Hematopoietic multipotent progenitor cell treated with erythropoietin and hydrocortisone succinate and interleukin-3 and kit ligand, for 8 days (in vitro differentiated cells): ENCODE measurements at places on chromosomes 2 and 18.

DNA sequence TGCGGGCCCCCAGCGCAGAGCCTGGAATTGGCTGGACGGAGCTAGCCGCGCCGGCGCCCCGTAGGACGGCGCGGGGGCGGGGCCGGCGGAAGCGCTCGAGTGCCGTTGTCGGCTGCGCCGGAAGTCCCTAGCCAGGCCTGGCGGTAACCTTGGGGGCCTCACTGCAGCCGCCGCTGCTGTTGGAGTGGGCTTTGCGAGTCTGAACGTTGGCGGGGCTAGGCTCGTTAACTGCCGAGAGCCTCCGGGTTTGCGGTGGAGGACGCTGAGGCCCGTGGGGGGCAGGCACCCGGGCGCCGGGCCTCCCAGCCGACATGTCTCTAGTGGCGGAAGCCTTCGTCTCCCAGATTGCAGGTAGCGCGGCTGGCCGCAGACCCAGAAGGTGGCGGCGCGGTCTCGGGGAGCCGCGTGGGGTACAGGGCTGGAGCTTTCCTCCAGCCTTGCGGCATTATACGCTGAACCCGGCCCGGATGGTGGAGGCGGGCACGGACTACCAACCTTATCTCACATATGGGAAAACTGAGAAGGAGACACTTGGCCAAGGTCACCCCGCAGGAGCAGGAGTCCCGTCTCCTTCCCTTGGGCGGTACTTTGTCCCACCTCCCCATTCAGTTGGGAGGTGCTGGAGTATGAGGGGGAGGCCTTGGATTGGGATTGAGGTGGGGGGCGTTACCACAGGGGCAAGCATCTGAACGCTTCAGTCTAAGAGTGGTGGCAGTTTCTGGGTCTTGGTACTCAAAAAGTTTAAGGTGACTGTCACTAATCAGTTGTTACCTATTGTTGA, at the start of gene MTX2:
MTX2 (plus strand) TSS at position 124 of the 781 bp plus-strand sequence; CDS start at position 312, 188 bp downstream.
- peak; percentile 80 for DNase-seq

DNA sequence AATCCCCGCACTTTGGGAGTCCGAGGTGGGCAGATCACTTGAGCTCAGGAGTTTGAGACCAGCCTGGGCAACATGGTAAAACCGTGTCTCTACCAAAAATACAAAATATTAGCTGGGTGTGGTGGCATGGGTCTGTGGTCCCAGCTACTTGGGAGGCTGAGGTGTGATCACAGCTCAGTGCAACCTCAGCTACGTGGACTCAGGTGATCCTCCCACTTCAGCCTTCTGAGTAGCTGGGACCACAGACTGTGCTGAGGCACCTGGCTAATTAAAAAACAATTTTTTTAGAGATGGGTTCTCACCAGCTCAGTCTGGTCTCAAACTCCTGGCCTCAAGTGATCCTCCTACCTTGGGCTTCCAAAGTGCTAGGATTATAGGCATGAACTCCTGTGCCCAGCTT, 23.4 kb downstream of the ANKRD12 start:
- DNase-seq: no peak

- no peak for DNase-seq
Measured at GRCh38 chr2:172551271-172551670, 4.6 kb upstream of the PDK1 start.

GRCh38 chr2:219798430-219798829, 171.0 kb downstream of the SLC4A3 start:
- DNase-seq: no peak

GRCh38 chr2:177164131-177164530, 48.5 kb upstream of the HNRNPA3 start:
- DNase-seq: no peak

- DNase-seq: no peak
Measured at GRCh38 chr2:29139152-29139551, 23.9 kb downstream of the CLIP4 start.

GRCh38 chr2:9819551-9819950, 23.7 kb upstream of the TAF1B start:
- no peak for DNase-seq

DNA sequence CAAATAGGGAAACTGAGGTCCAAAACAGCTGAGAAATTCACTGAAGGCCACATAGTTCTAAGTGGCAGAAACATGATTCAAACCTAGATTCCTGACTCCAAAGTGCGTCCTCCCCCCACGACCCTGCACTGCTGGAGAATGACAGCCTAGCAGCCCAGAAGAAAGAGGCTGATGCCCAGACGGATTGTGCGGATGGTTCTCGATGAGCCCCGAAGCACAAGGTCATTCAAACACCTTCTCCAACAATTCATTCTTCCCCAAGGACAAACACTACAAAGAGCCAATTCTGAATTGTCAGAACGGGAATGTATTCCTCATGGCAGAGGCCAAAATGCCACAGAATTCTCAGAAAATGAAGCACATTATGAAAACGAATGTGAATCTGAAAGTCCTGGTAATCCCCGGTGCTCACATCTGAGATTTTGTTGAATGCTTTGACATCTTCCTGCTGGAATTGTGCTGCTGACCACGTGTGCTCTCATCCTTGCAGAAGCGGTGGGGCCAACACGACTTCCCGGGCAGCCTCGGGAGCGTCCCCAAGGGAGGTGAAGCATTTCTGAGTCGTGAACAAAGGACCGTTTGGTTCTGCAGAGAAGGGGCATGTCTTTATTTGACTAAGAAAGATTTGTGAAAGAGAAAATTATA, 337.0 kb downstream of the EIPR1 start:
- no peak for DNase-seq

DNA sequence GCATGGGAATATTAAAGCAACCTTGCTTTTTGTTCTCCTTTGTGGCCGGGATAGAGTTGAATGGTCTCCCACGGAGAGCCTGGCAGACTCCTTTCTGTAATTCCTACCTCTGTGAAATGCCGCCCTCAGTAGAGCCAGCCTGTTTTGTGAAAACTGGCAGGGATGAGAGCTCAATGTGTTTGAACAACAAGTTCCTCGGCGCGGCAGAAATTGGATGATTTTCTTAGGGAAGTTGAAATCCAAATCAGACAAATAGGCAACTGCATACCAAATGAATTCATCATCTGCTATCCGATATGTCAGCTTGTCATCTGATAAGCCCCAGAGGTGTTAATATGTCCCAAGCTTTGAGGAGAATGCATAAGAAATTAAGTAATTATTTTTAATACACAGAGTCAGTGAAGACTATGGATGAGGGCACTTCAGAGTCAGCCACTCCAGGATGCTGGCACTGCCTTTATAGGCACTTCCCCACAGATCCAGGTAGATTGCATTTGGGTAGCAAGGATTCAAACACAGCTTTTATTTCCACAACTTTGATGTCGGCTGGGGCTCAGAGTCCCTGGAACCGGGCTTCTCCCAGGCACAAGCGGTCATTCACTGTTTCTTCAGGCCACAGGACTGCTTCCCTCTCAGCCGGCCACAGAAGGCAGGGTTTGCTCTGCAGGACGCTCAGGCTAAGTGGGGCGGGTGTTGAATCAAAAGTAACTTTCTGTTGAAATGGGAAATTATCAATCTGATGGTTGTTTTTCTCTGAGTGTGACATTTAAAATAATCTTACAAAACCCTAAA, 82.8 kb upstream of the REV1 start:
- DNase-seq: no peak

DNA sequence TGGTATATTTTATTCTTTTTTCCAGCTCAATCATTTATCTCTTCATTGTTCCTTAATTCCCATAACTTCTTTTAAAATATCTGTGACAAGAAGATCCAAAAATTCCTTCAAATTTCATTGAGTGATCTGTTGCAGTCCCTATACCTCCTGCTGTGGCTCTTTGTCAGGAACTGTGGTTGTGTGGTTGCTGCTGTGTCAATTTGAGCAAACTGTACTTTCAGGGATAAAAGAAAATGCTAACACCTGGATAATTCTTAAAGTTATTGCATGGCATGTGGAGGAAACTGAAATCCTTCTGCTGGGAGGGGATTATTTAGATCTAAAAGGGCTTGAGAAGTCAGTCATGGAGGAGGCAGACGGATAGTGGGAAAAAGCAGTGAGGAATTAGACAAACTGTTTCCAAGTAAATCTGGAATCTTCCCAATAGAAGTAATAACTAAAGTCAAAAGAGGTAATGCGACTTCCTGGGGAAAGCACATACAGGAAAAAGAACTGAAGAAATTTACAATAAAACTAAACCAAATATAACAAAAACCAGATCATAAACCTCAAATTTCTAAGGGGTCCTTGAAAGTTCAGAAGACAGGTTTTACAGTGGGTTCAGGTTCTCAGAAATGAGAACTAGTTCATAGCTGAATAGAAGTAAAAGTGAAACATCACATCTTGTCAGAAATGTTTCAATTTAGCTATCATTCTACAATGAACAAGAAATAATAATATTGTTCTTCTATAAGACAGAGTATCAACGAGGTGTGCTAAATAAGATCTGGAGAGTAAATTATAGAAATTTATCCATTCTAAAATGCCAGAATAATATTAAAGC, 33.5 kb upstream of the CD226 start:
- no peak for DNase-seq

DNA sequence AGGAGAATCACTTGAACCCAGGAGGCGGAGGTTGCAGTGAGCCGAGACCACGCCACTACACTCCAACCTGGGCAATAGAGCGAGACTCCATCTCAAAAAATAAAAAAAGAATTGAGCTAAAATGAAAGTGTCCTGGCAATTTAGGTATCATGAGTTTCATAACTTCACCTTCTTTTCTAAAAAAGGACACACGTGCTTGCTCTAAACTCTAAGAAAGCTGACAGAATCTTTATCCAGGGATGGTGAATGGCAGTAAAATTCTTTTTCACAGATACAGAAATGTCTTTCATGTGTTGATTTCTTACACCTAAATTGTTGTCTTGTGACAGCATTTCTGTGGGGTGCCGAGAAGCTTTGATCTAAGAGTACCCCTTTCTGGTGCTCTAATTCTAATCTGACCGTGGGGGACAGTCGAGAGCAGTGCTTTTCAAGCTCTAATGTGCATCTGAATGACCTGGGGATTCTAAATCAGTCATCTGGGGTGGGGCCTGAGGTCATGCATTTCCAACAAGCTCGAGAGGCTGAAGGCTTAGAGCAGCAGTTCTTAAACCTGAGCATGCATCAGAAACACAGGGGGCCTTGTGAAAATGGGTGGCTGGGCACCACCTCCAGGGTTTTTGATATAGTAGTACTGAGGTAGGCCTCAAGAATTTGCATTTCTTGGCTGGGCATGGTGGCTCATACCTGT, 42.1 kb upstream of the REL start:
- no peak for DNase-seq

DNA sequence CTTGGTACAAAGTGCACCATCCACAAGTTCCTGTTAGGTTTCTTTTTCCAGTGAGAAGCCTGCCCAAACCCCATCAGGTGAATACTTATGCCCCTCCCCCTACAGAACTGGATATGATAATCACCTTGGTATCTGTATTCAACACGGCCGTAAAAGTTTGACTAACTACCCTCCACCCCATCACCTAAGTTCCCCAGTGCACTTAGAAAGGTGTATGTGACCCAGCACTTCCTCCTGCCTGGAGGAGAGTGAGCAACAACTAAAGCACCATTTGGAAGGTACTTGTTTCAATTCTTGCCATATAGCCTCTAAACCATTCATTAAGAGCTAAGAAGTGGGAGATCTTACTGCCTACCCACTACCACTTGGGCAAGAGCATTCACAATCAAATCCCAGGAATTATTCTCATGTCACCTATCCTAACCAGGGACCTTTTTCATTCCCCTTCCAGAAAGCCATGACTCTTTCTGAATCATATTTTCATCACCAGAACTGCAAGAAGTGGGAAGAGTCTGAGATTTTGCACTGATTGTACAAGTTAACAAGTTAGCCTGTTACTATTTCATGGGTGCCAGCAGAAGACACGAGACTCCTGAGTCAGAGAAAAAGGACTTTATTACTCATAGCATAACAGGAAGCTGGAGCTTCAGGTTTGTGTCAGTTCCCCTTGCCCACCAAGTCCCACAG, 53.5 kb upstream of the NDUFV2 start:
- DNase-seq: no peak

DNA sequence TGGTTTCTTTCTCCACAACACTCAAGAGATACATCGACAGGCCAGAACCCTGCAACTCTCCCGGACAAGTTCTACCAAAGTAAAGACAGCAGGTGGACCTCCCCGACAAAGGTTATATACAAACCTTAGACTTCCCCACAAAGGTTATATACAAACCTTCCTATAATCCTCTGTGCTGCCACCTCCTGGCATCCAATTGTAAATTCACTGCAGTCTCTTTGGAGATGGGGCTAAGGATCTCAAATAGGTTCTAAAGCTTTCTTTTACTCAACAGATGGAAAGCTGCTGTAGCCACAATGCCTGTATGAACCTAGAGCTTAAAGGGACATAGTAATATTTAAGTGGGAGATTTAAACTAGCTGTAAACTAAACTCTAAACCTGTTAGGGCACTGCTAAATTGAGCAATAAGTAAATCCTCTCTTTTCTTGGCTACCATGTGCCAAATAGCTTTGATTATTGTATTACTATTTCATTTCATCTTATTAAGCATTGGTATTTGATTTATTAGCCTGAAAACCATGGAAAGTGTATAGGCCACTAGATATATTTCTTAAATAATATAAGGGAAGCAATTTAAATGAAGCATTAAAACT, 9.8 kb upstream of the MREG start:
- DNase-seq: peak; percentile 76

DNA sequence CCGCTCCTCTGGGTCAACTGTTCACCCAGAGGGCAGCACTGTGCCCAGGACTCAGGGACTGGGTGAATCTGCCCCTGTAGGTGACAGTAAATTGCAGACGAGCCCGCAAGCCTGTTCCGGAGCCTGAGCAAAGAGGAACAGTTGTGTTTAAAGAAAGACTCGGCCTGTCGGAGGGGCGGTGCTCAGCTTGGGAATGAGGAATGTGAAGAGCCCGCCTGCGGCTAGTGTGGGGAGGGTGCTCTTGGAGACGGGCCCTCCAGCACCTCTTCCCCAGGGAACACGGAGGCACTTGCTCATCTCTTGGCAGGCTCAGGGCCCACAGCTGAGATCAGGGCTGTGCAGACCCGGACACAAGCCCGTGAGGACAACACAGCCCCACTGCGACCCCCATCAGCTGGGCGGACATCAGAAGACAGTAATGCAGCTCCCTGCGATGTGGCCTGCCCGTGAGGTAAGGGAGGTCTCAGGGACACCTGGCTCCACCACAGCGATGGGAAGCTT, 299.0 kb downstream of the NDUFA10 start:
- DNase-seq: no peak

DNA sequence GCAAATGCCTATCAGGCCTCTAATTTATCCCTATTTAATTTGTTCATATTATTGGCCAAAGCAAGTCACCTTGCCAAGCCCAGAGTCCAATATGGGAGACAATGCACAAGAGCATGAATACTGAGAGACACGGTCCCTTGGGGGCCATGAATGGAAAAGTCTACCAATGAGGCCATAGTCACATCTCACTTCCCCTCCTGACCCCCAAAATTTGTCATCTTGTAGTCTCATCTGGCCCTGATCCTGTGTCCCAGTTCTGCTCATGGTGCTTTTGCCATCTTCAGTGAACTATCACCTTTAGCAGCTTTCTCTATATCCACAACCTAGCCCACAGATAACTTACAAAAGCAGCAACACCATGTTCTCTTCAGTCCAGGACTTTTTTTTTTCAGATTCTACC, 302.7 kb upstream of the MGAT5 start:
- DNase-seq: no peak

DNA sequence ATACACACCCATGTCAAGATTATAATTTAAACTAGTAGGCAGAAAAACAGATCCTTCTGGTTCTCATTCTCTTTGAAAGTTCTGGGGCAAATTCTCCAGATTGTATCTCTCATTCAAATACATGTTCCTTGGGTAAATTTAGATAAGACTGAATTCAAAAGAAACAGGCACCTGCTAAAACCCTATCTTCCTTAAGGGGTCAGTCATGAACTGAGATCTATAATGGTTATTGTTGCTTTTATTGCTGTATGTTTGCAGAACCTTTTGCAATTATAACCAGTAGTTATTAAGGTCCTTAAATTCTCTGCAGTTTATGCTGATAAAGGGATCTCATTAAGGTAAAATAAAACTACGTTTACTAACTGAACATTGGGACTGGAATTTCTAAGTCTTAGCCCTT, 83.5 kb downstream of the MYO5B start:
- no peak for DNase-seq
